ENCODE measurements at places on chromosomes 7 and 10. TPM values are rescaled to one million over a fixed set of nuclear protein-coding genes. Genes with fewer than 3 reads are reported as not detected.

Gene GLCCI1
- 2.1 TPM for total RNA-seq

Gene ZNF679
- total RNA-seq = not detected

Gene PTF1A
- not detected for total RNA-seq

Gene CTNNA3
- not detected for total RNA-seq

Gene CNPY1
- not detected for total RNA-seq

Gene KCNIP2
- total RNA-seq = 1.1 TPM

Gene PROSER2
- total RNA-seq = 2.3 TPM

Gene MUC12
- not detected for total RNA-seq

Gene CALHM1
- not detected for total RNA-seq
